ENCODE measurements at places on chromosomes 7 and 10.

- no peak for DNase-seq
These were observed 326.8 kb upstream of the NRG3 start for GRCh38 chr10:81548160-81548559.

DNA sequence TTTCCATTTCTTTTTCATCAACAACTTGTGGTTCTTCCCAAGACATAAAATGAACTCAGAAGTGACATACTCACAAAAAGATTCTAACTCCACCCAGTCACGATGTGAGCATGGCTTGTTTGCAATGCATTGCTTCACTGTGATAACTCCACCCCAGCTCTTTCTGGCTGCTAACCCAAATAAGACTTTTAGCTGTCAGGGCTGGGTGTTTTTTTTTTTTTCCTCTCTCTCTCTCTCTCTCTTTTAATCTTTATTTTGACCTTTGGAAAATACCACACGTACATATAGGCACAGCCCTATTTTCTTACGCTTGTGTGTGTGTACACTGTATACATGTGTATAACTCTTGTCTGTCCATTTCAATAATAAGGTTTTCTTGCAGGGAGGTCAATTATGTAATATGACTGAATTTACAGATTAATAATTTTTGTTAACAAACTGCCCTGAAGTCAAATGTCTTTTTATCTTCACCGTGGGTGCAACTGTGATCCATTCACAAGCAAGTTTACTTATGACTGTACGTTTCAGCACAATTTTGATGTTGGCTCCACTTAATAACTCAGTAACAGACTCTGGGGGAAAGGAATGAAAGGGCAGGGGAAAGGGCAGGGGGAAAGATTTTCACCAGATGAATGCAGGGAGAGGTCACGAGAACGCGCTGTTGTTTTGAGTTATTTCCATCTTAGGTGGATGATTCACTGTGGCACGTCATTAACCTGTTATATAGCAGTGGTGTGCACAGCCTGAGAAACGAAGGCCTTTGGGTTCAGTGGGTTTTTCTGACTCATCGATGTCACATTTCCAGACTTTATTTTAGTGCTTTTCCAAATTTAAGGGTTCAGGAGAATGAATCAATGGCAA is 49.1 kb downstream of the APBB1IP start:
- no peak for DNase-seq

DNA sequence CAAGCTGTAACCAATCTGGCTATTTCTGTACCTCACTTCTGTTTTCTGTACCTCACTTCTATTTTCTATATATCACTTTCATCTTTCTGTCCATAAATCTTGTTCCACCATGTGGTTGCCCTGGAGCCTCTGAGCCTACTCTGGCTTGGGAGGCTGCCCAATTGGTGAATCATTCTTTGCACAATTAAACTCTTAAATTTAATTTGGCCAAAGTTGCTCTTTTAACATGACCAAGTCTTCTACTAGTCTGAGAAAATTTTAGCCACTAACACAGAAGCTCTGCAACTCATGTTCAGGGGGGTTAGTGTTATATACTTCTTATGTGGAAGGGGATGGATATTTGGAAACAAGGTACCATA is 503.5 kb downstream of the KIF20B start:
- no peak for DNase-seq

GRCh38 chr10:108638225-108638624 is 1285.1 kb downstream of the XPNPEP1 start:
- no peak for DNase-seq

GRCh38 chr10:17227367-17228090 is 512 bp upstream of the VIM start:
- no peak for DNase-seq

DNA sequence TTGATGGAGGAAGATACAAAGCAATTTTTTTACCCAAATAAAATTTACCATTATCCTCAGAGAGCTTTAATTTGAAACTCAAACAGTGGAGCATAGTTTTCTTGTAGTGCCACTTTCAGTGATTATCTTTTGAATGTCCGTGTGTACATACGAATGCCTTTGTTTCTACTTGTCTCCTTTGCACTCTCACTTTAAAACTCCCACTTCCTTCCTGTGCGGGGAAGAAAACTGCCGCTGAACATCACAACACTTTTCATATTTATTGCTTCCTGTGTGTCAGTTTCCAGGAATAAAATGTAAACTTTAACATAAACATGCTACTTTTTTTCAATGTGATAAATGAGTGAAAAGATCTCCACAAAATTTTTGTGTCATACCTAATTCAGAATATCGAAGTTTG is 102.4 kb downstream of the SEMA3A start:
- no peak for DNase-seq

- no peak for DNase-seq
These were observed 178.1 kb upstream of the GALNT17 start for GRCh38 chr7:70953796-70954195.

- no peak for DNase-seq
These were observed 59.1 kb downstream of the ELAPOR2 start for GRCh38 chr7:87000344-87000743.

- DNase-seq, result no peak
These were observed 160.6 kb downstream of the DNAJB6 start for GRCh38 chr7:157497367-157497743.

DNA sequence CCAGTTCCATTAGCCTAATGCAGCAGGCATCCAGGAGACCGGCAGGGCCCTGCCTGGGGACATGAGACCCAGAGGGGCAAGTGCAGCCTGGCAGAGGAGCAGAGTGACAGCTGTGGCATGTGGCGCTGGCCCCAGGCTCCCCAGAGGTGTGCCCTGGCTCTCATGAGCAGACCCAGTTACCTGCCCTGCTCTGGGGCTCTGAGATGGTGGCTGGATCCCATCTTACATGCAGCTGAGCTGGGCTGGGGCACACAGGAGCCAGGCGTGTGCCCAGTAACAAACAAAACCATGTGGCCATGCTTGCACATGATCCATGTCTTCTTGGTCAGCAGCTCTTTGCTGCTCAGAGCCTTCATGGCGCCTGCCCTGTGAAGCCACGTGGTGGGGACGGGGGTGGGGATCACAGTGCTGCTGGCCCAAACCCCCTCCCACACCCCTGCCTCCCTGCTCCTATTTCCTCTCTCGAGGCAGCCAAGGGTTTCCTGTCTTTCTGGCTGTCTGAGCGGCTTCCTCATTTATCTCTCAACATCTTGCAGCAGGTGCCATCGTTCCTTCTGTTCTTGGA is 40.3 kb upstream of the GTF2I start:
- peak; percentile 26 for DNase-seq

All from C1 segment of cervical spinal cord (tissue), 14 donors.